ENCODE measurements at places on chromosomes 1 and 21.

GRCh38 chr1:169528215-169529067 is 42.7 kb upstream of the SLC19A2 start:
- DNase-seq = no peak

DNA sequence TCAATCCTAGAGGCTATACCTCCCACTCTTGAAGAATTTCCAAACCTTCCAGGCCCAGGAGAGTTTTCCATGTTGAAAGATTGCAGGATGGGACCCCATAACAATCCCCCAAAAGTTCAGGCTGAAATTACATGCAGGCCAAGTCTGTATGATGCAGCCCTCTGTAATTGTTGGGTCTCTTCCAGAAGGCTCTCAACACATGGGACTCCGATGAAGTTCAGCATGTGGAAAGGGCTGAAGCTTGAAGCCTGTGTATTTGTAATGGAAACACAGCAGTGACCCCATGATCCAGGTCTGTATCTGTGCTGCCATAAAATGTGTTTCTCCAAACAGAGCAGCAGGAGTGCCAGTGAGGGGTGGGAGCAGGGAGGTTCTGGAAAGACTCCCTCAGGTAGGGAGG is 202.5 kb upstream of the LYPLAL1 start:
- DNase-seq = no peak

- DNase-seq = no peak
These were observed 930 bp downstream of the SLC30A10 start for GRCh38 chr1:219927298-219927955.

GRCh38 chr1:47262787-47263413 is 30.9 kb upstream of the TAL1 start:
- DNase-seq = no peak

DNA sequence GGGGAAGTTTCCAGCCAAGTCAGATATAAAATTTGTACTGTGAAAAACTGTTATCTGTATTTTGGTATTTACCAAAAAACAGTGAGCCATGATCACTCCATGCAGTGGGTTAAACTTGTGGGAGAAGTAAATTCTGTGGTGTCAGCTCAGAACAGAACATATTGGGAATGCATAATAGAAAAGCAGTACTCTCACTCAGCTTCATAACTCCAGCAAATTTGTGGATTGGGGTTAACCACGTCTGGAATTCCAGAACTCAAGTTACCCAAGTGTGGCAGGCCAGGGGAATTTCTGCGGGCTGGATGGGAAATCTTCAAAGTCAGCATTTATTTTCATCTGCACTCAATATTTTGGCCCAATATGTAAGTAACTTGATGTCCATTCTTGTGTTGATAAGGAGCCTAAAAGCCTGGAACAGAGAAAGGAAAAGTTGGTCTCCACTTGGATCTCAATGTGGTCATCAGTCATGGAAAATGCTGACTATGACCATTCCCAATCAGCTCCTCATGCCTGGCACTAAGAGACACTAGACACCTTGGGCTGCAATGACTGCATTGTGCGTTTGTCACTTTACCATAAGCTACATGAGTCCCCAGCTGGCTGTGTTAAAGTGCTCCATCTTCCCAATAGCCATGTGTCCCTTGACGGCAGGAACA is 39.1 kb upstream of the ENAH start:
- no peak for DNase-seq

GRCh38 chr1:45814776-45815175 is 11.4 kb downstream of the MAST2 start:
- no peak for DNase-seq

- DNase-seq = no peak
These were observed 161.5 kb downstream of the HLX start for GRCh38 chr1:221040691-221041285.

GRCh38 chr1:221734187-221734586 is 7.7 kb downstream of the DUSP10 start:
- DNase-seq = no peak

- DNase-seq = no peak
These were observed 16.2 kb downstream of the SRRM1 start for GRCh38 chr1:24659166-24659904.

DNA sequence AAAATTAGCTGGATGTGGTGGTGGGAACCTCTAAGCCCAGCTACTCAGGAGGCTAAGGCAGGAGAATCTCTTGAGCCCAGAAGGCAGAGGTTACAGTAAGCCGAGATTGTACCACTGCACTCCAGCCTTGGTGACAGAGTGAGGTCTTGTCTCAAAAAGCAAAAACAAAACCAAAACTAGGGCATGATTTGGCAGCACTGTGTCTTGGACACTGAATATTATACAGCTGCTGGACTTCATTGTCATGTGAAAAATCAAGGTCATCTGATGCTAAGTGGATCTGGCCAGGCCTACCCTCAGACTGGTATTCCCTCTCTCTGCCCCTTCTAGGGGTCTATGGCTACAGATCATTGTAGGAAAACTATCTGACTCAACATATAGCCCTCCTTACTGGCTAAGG is 55.2 kb upstream of the MRPS6 start:
- DNase-seq = no peak

GRCh38 chr1:240244968-240245628 is 153.4 kb downstream of the FMN2 start:
- no peak for DNase-seq

DNA sequence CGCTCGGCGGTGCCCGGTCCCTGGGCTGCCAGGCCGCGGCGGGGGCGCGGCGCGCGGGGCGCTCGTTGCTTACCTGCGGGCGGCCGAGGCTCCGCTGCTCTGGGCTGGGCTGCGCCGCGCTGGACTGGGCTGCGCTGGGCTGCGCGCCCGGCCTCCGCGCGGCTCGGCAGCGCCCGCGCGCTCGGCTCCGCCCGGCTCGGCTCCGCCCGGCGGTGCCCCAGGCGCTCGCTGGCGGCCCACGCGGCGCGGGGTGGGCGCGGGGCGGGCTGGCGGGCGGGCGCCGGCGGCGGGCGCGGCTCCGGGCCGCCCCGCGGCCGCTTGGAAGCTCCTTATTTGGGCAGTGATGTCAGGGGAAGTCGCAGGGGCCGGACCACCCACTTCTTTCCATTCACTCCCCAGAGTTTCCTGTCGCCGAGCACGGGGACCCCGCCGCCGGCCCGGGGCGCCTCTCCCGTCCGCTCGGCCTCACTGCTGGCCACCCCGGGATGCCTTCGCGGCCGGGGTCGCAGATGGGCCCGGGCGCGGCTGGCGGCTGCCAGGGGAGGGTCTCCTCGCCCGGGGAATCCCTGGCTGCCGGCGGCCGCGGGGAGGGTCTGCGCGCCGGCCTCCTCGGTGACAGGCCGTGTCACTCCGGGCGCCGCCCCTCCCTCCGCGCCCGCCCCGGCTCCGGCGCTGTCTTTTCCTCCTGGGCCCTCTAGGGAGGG is 177.7 kb upstream of the EDN2 start:
- DNase-seq = peak; percentile 17

DNA sequence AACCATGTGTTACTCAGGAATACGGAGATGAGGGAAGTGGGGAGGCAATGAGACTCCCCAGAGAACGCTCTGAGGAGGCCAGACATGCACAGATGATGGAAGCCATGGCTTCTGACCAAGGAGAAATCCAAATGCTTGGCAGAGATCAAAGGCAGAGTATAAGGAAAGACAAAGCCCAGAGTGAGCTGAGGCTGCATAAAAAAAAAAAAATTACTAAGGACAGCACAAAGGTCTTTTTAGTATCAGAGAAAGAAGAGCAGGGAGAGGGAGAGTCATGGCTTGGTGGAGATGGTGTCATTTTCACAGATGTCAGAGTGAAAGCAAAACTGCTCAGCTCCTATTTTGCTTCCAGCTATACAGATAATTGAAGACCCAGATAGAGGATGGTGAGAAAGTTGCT is 8.1 kb upstream of the NCF2 start:
- no peak for DNase-seq

DNA sequence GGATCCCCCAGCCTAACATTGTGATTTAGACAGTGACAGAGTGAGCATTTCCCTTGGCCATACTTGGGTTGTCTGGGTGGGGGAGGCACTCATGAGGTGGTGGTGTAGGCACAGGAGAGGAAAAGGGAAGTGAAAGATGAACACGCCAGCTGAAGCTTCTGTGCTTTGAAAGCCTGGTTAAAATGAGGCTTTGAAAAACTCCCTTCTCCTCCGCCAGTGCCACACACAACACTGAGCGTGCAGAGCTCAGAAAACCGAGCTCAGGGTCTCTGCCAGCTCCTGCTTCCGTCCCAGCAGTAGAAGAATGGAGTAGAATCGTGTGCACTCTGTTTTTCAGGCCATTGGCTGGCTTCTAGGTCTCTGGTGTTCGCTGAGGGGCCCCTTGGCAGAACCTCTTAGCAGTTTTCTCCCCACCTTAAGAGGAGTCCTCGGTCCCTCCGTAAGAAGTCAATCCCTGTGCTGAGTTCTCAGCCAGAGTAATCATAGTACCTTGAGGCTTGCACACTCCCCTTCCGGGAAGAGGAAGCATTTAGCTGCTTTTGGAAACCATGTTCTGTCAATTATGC is 12.9 kb downstream of the PLEKHM2 start:
- no peak for DNase-seq

- DNase-seq = no peak
These were observed 3.0 kb downstream of the TSPEAR start for GRCh38 chr21:44708213-44708865.
